ENCODE measurements at places on chromosomes 4 and X.

GRCh38 chrX:72620550-72621145, 48.0 kb upstream of the HDAC8 start:
- DNase-seq: no peak

GRCh38 chrX:46258356-46258755, 286.9 kb downstream of the ZNF674 start:
- DNase-seq: no peak

DNA sequence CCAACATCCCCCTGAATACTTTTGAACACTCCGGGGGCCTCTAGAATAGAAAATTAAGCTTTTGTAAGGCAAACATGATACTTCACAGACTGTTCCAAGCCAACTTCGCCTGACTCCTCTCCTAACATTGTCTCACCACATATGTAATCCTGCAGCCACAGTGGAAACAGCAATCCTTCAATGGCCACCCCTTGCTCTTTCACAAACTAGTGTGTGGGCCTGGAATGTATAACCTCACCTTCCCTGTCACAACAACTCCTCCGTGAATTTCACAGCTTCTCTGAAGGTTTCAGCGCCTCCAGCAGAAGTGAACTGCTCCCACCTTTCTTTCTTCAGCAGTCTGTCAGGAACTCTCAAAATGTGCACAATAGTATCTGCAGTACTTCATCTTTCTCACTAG, 185.1 kb downstream of the ADGRL3 start:
- no peak for DNase-seq

DNA sequence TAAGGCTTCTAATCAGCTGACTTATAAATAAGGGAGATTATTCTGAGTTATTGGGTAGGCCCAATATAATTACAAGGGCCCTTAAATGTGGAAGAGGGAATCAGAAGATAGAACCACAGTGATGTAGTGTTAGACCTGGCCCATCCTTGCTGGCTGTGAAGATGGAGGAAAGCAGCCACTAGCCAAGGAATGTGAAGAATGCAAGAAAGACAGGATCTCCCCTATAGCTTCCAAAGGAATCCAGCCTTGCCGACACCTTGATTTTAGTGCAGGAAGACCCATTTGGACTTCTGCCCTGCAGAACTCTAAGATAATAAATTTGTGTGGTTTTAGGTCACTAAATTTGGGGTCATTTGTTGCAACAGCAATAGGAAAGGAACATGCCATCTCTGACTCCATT, 150.6 kb downstream of the SPATA18 start:
- no peak for DNase-seq

DNA sequence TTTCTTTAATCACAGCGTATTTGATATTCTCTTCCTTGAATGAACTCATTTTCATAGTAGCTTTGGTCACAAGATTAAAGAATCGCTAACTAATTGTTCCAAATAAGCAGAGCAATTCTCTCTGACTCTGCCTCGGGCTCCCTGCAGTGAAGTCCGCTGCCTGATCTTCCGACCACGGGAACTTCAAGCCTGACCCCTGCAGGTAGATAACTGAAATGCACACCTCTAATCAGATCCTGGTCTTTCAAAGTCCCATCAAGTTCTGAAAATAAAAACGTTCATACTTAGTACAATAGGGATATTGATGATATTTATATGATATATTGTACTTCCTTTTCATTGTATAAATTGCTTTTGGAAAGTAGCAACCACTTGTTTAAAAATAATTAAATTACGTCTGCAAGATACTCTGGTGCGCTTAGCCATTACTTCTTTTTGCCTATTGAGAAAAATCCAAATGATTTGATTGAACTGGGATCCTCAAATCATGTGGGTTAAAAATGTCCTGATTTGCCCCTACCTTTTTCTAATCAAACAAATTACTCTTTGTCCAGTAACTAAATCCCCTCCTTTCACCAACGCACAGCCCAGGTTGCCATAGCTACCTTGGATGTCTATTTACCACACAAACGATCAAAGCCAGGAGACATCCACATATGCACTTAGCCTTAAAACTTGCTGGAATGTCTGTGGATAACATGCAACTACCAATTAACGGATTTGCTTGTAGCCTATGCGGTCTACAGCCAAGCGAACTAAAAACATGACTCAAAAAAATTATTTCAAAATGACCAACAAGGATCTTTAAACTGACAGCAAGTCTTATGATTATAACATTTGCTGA, 4.2 kb downstream of the MID1 start:
- DNase-seq: no peak

DNA sequence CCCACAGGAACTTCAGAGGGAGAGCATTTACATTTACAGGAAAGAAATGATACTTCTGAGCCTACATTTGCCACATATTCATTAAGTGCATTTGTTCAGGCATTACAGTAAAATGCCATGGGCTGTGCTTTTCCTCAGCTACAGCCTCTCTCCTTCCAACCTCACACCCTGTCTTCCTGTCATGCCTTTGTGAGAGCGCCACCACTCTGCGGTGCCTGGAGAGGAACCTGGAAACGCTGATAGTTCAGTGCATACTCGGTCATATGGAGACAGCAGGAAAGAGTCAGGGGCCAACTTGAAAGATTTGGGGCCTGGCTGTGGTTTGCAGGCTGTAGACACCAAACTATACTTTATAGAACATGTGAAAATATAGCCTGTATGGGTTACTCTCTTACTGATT, 40.5 kb downstream of the NFKB1 start:
- DNase-seq: no peak

DNA sequence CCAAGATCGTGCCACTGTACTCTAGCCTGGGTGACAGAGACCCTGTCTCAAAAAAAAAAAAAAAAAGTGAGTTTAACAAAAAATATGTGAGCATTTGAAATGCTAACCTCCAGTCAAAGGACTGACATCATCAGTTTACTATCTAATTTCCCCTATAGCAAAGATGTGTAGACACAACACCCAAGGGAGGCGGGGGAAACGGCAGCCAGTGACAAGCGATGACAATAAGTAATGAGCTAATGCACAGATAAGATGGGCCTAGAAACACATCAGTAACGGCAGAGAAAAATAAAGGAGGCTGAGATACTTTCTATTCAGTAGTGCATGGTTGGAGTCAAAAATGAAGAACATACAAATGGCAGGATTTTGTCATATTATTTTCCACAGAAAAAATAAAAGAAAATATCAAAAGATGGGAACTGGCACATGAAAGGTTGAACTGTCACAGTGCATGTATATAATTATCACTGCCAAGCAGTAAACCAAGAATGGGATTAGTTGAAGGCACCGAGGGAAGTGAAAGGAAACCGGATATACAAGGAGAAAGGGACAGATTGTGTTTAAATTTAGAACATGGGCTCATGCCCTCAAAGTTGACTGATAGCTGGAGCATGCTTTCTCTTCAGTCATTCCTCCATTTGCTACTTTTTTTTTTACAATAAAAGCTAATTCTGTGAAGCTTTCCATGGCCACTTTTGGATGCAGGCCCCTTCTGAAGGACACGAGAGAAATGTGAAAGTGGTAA, 41.8 kb downstream of the IGFBP7 start:
- no peak for DNase-seq

DNA sequence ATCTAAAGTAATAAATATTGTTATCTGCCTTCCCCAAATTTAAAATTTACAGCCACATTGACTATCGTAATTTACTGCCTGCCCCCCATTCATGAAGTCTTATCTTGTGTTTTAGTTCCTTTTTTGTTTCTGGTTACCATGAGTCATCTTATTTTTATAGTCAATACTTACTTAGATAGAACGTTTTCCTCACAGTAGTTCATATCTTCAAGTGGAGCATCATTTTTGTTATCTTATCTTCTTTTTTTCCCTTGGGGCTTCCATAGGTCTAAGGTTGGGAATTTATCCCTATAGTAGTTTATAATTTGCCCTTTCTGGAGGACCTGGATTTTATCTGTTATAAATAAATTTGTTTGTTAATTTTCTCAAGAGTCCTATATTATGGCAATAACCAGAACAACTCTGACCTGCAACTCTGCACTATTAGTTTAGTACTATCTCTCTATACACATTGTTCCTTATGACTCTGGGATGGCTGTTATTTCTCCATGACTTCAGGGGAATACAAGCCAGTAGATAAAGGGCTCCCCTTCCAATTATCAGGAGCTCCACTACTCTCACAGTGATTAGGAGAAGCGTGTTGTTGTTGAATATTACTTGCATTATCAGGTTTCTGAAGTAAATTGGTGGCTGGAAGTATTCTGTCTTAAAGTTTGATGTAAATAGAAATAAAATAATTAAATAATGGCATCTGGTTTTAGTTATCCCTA, 330.6 kb downstream of the GALNTL6 start:
- no peak for DNase-seq

- DNase-seq: no peak
These were observed 23.0 kb upstream of the PDS5A start for GRCh38 chr4:40000711-40001110.

GRCh38 chr4:24080871-24081270, 191.0 kb upstream of the PPARGC1A start:
- no peak for DNase-seq

GRCh38 chr4:11189756-11190155, 238.9 kb downstream of the HS3ST1 start:
- DNase-seq: no peak

DNA sequence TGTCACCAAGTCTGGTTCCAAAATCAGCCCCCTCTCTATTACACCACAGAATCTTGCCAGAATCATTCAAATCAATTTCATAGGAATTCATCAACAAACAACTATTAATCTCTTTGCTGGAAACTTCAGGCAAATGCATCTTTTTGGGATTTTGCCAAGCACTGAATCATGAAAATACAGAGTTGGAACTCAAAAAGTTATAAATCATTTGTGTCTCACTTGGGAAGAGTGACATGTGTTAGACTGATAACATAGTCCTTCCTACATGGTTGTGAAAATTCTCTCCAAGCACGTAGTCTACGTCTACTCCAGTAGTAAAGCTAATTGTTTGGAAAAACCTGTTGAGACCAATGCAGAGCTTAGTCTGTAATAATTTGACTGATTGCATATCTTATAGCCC, 19.0 kb downstream of the CXCL8 start:
- DNase-seq: no peak

- no peak for DNase-seq
These were observed 1.1 kb upstream of the RPS6KA6 start for GRCh38 chrX:84189125-84189524.

- DNase-seq: no peak
These were observed 4.7 kb downstream of the SRPX2 start for GRCh38 chrX:100648458-100649417.

GRCh38 chr4:147510962-147511668, 30.2 kb downstream of the EDNRA start:
- DNase-seq: no peak

GRCh38 chrX:102832661-102833060, 104.4 kb upstream of the RAB40AL start:
- no peak for DNase-seq

DNA sequence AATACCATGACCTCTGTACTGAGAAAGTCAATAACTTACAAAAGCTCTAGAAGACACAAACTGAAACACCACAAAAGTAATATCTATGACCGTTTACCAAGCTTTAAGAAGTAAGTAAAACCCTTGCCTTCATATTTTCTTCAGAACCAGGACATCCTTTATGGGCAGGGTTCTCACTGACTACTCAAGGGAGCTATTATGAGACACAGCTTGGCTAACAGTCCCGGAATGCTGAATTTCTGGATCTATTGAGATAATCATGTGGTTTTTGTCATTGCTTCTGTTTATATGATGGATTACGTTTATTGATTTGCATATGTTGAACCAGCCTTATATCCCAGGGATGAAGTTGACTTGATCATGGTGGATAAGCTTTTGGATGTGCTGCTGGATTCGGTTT, 19.9 kb upstream of the CDS1 start:
- no peak for DNase-seq

- DNase-seq: no peak
These were observed 72.7 kb downstream of the EFNB1 start for GRCh38 chrX:68901519-68901918.

GRCh38 chr4:61193863-61194262, 6.3 kb upstream of the ADGRL3 start:
- DNase-seq: no peak

GRCh38 chr4:1045595-1046201, 34.3 kb downstream of the FGFRL1 start:
- peak; percentile 45 for DNase-seq

DNA sequence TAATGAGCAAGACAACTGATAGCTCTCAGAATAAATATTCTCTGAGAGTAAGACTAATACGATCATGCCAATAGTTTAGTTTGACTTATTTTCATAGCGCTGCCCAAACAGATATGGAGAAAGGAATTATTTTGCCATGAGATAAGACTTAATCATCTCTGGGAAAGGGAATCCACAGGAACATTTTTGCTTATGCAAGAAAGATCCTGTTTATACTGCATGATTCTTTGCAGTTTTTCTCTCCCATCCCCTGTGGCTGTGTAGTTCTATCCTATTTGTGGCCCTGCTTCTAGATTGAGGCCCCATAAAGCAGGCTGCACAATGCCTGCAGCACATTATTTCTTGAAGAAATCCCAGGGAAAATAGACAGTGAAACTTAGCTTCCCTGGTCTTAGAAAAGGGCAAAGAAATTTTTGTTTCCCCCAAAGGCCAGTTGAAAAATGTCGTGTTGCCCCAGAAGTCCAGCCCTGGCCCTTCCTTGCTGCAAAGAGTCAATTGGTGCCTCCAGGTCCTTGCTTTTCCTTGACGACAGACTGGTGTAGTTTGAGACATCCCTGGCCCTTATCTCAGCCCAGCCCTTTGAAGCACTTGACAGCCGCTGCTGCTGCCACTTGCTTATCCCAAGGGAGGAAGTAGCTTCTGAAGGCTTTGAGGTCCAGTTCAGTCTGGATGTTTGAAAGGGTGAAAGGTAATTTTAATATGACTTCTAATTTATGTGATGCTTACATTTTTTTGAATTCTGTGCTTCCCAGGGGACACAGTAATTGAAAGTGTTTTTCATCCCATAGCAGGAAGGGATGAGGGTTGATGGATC, 45.0 kb upstream of the SH3RF1 start:
- no peak for DNase-seq

- no peak for DNase-seq
These were observed 736.9 kb upstream of the MAGEB2 start for GRCh38 chrX:29478336-29479069.

DNA sequence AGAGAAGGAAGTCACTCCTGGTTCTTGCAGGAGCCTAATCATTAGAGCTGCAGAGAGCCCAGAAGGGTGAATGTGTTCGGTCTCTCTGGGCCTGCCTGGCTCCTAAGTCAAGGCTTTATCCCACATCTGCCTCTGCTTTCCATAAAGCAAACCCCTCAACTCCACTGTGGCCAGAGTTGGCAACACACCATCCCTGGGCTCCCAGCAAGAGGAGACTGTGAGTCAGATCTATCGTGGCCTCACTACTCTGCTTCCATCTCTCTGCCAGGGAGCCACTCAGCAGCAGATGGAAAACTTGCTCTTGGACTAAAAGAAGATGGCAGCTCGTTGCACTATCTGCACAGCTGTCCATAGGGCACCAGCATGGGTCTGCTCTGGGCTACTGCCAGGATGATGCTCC, 348.2 kb downstream of the FBXW7 start:
- no peak for DNase-seq
